ENCODE measurements at places on chromosomes 7 and 10. TPM values are rescaled to one million over a fixed set of nuclear protein-coding genes. Genes with fewer than 3 reads are reported as not detected.

ASAH2 gene
- total RNA-seq: 4.4 TPM

ADCY1 gene
- 5.6 TPM for total RNA-seq

LRRTM3 gene
- 0.33 TPM for total RNA-seq

GBF1 gene
- 29.9 TPM for total RNA-seq

NAMPT gene
- 95.0 TPM for total RNA-seq

KCND2 gene
- 3.4 TPM for total RNA-seq

PLAC9 gene
- 5.1 TPM for total RNA-seq

TMEM196 gene
- 0.21 TPM for total RNA-seq
